ENCODE measurements at places on chromosomes 6 and 20. TPM values are rescaled to one million over a fixed set of nuclear protein-coding genes. Genes with fewer than 3 reads are reported as not detected.

- DNase-seq = no peak
These were observed 887 bp upstream of the AIF1 start for GRCh38 chr6:31614075-31614619.

- DNase-seq = no peak
These were observed 5.4 kb upstream of the DUSP22 start for GRCh38 chr6:286681-287488.

GRCh38 chr6:46243754-46244153, 73.0 kb upstream of the ENPP5 start:
- DNase-seq = no peak

DNA sequence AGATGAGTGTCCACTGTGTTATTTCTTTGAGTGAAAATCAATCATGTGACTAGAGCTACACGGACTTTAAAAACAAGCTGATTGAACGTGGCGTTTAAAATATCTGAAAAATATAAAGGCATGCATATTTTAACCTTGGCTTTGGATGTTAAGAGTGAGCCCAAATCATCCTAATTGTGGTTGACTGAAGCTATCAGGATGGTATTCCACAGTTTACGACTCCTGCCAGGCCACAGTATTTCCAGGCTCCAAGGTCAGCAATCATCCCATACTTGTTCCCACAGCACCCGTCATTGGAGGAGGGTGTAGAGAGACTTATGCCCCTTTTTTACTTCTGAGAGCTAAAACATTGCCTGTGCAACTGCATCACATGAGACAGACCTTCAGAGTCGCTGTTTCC, 43.2 kb upstream of the TMX4 start:
- no peak for DNase-seq

GRCh38 chr20:64038565-64039292, 2.7 kb downstream of the C20orf204 start:
- DNase-seq = peak; percentile 66

DNA sequence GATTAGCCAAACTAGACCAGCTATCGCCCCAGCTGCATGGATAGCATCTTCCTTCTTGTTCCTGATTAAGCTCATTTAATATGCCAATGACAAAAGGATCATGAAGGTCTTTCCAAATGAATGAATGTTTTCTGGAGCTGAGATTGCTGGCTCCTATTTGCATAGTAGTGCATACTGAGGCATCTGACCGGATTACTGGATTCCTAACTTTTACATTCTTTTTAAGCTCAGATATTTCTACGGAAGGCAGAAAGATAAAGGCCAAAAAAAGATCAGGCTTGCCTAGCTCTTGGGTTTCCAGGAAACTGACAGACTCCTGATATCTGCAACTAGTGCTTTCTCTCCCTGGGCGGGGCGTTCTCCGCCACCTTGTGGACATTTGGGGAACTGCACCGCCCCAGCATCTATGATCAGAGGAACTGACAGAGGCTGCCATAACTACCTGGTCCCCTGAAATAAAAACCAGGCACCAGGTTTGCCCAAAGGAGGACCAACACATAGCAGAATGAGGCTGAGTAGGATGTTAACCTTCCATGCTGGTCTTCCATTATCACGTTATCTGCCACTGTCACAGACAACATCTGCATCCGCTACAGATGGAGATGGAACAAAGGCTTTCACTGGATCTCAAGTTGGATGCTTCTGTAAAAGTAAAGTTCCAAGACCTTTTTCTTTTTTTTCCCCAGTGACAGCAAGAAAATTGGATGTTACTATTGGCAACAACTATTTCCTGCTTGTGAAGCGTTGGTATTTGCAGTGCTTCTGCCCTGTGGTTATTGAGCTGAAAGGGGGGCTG, 33.2 kb downstream of the NT5E start:
- DNase-seq = peak; percentile 74

DNA sequence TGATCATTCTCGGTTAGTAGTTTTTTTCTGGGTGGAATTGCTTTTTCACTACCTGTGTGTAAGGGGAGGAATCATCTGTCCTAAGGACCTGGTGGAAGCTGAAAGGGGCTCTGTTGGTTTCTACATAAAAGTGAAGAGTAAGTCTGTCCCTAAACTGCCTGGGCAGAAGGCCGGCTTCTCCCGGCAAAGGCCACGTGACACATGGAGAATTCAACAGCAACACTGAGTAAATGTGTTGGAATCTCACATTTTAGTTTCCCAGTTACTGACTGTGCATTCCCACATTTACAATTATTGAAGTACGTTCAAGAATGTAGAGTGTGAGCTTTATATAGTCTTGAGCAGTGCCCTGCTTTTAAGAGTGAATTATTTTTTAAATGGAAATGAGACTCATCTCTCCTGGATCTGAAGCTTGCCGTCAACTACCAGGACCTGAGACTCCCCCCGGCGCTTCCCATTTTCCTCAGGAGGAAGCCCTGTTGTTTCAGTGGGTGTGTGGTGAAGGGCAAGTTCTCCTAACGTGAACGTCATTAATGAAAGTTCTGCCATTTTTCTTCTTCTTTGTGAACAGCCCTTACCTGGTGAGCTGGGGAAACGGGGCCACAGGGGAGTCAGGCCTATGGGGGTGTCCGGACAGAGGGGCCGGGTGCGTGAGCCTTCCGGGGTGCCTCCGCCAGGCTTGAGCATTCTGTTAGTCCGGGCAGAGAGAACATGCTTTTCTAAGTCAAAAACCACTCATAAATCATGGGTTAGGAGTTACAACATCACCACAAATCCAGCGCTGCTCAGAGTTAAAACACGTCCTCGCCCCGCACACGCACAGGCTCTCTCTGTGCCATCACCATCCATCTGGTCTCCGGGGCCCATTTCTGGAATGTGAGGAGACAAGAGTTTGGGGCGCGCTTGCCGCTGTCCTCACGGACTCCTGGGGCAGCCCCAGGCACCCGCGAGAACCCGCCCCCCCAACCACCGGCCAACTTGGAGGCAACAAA, 56.6 kb upstream of the SMOC2 start:
- DNase-seq = no peak

DNA sequence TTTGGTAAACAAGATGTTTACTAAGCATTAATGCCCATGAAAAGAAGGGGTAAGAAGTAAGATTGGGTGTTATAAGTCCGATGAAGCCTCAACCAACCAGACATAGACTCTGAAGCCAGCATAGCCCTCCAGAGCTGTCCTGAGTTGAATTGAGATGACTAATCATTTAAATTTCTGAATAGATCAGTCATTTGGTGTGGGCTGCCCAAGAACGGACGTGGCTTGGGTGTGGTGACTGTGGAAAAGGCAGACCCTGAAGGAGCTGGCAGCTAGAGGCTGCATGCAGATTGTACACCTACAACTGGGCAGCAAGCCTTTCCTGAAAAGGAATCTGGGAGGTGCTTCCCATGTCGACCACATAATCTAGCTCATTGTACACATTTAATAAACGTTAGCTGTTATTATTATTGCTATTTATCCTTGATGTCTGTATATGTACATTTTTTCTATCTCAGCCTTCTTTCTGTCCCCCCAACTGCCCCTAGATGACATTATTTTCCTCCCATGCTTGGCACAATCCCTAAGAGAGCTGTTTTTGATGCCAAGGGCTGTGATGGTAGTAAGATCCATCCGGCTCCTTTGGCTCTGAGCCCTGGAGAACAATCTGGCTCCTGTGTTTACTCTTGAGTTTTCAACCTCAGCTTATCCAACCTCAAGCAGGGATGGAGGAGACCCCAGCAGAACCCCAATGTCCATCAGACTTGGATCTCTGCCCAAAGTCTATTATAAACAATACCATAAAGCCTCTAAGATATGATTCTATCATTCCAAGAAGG, 57.6 kb upstream of the JAG1 start:
- DNase-seq = no peak

The RAMACL gene
- 0.58 TPM for polyA plus RNA-seq

DNA sequence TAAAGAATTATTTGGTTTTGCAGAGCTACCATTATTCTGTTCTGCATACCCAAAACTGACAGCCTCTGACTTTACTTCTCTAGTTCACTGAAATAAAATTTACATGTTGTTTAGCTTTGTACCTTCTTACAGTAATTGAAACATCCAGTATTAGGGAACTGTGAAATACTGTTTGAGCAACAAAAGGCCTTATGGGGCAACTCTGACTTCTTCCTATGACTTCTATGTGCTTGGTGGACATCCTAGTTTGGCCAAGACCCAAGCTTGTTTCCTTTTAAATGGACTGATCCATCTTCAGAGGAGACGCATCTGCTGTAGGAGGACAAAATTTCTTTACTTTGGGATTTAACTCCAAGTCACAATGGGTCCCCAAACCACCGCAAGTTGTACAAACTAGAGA, 44.7 kb downstream of the NR2E1 start:
- no peak for DNase-seq

- no peak for DNase-seq
These were observed 82.2 kb downstream of the SOD2 start for GRCh38 chr6:159610881-159611280.
